ENCODE measurements at places on chromosomes 7 and 10.

GRCh38 chr7:147519062-147519461 lies 1071.5 kb upstream of the C7orf33 start:
- no peak overlapping the region for H3K27ac ChIP-seq
- H3K36me3 ChIP-seq, result no peaks in the 10 kb centered on the region
- no peaks in the 10 kb centered on the region for H3K4me1 ChIP-seq
- no peaks in the 10 kb centered on the region for H3K27me3 ChIP-seq

- no peak overlapping the region for H3K27ac ChIP-seq
- no peaks in the 10 kb centered on the region for H3K27me3 ChIP-seq
- no peak overlapping the region for H3K4me3 ChIP-seq
- no peaks in the 10 kb centered on the region for H3K4me1 ChIP-seq
- H3K36me3 ChIP-seq, result no peaks in the 10 kb centered on the region
These were observed 138.5 kb upstream of the COBL start for GRCh38 chr7:51455086-51455485.

GRCh38 chr10:17233286-17233991 lies 5.4 kb downstream of the VIM start:
- H3K4me3 ChIP-seq, result no peak overlapping the region
- peaks cover 14% of the 10 kb centered on the region for H3K36me3 ChIP-seq
- DNase-seq, result no peak
- H3K27me3 ChIP-seq, result no peaks in the 10 kb centered on the region
- no peak overlapping the region for H3K27ac ChIP-seq
- peaks cover 5% of the 10 kb centered on the region for H3K4me1 ChIP-seq

DNA sequence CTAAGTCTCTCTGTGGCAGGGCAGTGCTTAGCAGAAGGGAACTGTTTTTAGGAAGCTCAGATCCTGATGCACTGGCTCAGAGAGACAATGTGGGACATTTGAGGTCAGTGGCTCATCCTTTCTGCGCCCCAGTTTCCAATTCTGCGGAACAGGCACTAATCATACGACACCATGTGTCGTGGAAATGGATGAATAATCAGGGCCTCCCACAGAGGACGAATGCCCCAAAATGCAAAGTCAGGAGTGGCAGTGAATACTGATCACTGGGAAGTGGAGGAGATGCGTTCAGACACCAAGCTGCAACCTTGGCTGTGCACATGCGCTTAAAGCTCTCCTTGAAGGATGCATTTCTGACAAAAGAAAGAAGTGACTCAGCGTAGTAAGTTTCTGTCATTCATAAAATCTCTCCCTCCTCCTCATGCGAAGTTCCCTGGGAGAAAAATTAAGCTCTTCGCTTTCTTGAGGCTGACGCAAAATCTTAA lies 21.9 kb upstream of the ECHDC3 start:
- no peak overlapping the region for H3K27ac ChIP-seq
- no peaks in the 10 kb centered on the region for H3K27me3 ChIP-seq
- H3K4me1 ChIP-seq, result no peaks in the 10 kb centered on the region
- H3K4me3 ChIP-seq, result no peak overlapping the region

DNA sequence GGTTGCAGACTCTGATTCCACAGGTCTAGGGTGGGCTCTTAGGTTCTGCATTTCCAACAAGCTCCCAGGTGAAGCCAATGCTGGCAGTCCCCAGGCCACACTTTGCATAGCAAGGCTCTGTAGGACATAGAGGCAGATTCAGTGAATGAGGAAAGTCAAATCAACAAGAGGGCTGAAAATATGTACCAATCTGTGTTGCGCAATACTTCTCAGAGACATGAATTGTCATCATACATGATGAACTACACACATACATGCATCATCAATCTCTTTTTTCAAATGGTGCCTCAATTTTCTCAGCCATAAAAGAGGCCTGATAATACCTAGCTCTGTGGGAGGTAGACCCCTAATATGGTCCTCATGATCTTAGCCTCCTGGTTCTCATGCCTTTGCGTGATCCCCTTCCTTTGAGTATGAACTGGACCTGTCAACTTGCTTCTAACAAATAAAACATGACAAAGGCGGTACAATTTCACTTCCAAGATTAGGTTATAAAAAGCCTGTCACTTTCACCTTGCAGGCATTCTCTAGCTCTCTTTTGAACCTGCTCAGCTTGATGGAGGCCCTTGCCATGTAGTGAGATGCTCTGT lies 49.0 kb downstream of the PIK3CG start:
- no peaks in the 10 kb centered on the region for H3K4me1 ChIP-seq
- no peak overlapping the region for H3K4me3 ChIP-seq
- peaks cover 6% of the 10 kb centered on the region for H3K27me3 ChIP-seq

DNA sequence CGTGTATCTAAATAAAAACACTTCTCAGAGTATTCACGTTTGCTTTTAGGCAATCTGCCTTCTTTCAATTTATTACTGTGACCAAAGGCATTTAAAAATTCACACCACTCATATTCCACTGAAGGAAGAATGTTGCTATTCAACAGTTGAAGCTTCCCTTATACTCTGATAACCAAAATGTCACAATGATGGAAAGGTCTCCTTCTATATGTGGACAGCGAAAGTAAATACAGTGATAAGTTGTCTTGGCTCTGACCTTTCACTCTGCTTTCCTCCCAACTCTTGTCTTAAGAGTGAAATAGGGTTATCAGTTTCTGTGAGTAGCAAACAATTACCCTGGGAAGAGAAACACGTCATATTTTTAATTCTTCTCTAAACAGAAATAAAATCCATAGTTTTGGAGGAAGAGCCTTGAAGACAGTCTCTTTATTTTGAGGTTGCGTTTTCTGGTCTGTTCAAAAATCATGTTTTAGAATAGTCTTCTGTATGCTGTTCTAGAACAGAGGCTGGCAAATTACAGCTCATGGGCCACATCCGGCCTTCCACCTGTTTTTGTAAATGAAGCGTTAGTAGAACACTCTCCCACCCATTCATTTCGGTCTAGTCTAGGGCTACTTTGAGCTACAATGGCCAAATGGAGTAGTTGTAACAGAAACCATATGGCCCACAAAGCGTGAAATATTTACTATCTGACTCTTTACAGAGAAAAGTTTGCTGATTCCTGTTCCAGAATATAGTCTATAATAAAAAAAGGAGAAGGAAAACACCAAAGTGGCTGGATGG lies 41.3 kb downstream of the ETV1 start:
- H3K4me3 ChIP-seq, result no peak overlapping the region
- no peaks in the 10 kb centered on the region for H3K36me3 ChIP-seq
- H3K27ac ChIP-seq, result no peak overlapping the region
- H3K4me1 ChIP-seq, result no peaks in the 10 kb centered on the region

Measured in keratinocyte (primary cell).